ENCODE measurements at places on chromosomes 3 and 15.
A peak's percentile ranks its signal among the peaks of the same experiment; 100 is the strongest.

GRCh38 chr3:167742338-167742737 is 6.8 kb downstream of the SERPINI1 start:
- no peak for DNase-seq

DNA sequence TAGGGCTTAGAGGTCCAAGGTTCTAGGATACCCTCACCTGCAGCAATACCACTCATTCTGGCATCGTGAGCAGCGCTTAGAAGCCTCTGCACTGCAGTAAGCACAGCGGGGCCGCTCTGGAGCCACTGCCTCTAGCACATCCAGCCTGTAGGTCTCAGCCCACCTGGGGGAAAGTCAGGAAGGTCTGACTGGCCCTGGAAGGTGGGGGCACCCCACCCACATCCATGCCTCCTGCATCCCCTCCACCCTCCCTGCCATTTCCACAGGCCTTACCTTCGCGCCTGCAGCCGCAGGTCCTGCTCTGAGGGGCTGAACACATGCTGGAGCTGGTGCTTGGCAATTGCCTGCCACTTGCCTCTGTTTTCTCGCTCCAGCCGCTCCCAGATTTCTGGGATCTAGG is 901 bp upstream of the RASSF1 start:
- no peak for DNase-seq

GRCh38 chr3:44309500-44309899 is 29.1 kb upstream of the TCAIM start:
- no peak for DNase-seq

GRCh38 chr3:51535146-51536019 is 3.1 kb upstream of the RAD54L2 start:
- DNase-seq, result no peak

DNA sequence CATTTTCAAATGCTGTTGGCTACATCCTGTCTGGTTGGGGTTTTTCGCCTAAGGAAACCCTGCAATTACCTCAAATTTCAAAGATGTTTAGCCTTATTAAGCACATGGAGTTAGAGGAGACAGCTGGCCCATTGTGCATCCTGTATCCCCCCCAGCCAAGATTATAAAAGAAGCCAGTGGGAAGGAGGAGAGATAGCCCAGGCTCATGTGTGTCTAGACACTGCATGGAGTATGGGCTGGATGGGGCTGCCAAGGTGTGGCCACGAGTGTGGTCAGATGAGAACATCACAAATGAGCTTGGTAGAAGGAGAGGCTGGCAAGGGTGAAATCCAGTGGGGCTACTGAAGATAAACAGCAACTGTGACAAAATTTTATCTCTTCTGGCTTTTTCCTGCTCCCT is 270.0 kb upstream of the TBC1D5 start:
- DNase-seq, result no peak

DNA sequence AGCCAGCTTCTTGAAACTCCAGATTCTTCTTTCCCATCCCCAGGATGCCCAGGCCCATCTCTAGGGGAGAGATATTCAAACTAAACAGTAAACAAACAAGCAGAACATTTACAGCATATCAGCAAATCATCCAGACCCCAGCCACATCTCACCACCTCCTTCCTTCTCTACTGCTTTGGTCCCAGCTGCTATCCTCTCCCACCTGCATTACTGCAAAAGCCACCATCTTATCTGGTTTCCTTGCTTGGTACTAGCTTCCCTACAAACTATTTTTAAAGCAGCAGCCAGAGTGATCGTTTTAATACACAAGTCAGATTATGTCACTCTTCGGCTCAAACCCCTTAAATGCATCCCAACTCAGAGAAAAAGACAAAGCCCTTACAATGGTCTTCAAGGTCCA is 4.8 kb downstream of the LYSMD2 start:
- DNase-seq, result no peak

- peak; percentile 61 for DNase-seq
These were observed 80.2 kb downstream of the ZNF280D start for GRCh38 chr15:56653107-56653506.

GRCh38 chr15:68370768-68371151 is 61.2 kb downstream of the ITGA11 start:
- DNase-seq, result no peak

- DNase-seq, result no peak
These were observed 1270.8 kb downstream of the ROBO1 start for GRCh38 chr3:78497021-78497420.

GRCh38 chr3:129330409-129330808 is 51.7 kb downstream of the HMCES start:
- DNase-seq, result no peak

GRCh38 chr3:184765730-184766074 is 46.3 kb upstream of the VPS8 start:
- DNase-seq, result no peak

GRCh38 chr3:9695345-9695744 is 8.3 kb upstream of the CPNE9 start:
- no peak for DNase-seq

DNA sequence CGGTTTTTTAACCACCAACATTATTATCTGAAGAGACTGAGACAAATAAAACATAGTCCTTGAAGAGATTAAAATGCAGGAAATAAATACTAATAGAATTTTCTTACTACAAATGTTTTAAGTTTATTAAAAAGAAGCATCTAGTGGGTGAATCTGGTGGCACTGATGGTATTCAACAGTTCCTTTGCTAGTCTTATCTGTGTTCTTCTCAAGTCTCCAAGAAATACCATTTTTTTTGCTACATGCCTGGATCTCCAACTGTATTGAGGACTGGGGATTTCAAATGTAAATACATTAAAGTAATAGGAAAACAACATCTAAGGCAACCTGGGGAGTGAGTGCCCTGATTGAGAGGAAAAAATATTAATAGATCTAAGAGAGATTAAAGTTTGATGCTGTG is 21.9 kb downstream of the THOC7 start:
- DNase-seq, result no peak

DNA sequence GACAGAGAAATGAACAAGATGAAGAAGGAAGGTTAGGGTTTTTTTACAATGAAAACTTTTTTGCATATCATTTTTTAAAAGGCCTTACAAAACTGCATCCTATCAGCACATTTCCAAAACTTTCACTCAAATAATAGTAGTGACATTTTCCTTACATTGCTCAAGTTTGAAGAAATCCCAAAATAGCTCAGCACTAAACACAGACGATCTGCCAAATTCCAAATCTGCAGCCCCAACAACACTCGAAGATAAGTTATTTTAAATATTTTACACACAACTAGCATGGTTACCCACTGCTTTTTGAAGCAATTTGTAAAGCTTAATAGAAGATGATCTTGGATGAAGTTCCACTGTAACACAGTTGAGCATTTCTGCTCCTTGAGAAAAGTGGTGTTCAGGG is 535.6 kb upstream of the ALCAM start:
- DNase-seq, result no peak

DNA sequence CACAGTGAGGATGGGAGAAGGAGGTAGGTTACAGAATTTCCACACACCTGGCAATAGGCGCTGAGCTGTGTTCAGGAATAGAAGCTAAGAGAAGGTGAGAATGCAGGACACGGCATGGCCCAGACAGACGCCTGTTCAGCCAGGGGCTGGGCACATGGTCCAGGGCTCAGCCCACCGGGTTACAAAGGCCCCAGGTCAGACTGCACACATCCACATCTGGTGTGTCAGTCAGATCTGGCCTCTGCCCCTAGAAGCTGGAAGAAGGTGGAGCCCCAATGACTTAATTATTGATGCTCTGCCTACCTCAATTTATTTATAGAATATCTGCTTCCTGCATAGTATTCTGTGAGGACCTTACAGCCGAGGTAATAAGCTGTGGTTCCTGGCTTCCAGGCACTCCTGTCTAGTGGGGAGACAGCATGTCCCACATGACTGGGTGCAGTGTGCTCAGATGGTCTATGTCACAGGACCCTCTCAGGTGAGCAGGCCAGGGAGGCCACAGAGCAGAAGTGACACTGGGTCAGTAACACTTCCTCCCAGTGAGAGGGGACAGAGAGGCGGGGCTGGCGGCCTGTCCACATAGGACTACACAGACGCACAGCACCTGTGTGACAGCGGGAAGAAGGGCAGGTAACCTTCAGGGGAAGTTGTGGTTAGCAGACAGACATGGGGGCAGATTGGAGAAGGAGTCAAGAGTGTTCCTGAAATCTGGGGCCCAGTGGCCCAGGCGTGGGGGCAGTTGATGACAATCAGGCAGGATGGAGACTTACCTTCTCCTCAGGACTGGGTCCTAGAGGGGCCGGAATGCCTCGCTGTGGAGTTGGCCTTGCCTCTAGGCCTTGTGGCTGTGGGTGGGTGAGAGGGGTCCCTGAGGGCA is 38.6 kb upstream of the PLXNA1 start:
- DNase-seq, result no peak

DNA sequence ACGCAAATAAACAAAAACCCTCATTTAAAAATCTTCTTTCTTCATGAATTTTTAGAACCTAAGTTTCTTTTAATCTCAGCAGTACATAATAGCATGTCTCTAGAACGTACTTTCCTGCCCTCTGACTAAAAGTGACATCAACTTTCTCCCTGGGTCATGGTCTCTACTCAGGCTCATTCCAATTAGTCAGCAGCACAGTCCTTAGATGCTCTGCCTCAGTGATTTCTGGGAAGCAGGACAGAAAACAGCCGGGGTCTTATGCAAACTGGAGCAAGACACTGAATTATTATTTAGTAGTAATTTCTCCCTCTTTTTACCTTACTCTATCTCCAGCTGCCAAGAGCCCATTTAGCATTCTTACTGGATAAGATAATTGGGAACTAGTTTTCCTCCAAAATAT is 365.2 kb downstream of the TUSC7 start:
- peak; percentile 18 for DNase-seq

GRCh38 chr3:141237701-141238521 is 6.3 kb downstream of the PXYLP1 start:
- no peak for DNase-seq

GRCh38 chr3:45462522-45463265 is 74.3 kb downstream of the LARS2 start:
- DNase-seq, result no peak

- DNase-seq, result no peak
These were observed 94.0 kb downstream of the CYP19A1 start for GRCh38 chr15:51244423-51244869.

GRCh38 chr3:120350401-120350941 is 1.3 kb upstream of the LRRC58 start:
- DNase-seq, result peak; percentile 47

- no peak for DNase-seq
These were observed 110.1 kb downstream of the SUCNR1 start for GRCh38 chr3:151983538-151983937.

DNA sequence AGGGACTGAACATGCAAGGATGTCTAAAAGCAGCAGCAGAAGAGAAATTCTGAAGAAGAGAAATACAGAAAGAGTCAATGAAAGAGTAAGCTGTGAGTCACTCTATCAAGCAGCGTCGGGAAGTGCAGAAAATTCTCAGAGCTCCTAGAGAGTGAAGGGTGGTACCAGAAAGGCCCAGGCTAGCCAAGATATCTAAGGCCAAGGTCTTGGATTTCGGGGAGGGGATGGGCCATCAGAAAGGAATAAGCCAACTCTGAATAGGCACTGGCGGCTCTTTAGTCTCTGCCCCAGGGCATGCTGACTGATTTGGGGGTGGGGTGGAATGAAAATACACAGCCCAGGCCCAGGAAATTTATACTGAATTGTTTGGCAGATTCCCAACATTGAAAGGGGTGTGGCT is 70.8 kb downstream of the GPR156 start:
- peak; percentile 13 for DNase-seq

DNA sequence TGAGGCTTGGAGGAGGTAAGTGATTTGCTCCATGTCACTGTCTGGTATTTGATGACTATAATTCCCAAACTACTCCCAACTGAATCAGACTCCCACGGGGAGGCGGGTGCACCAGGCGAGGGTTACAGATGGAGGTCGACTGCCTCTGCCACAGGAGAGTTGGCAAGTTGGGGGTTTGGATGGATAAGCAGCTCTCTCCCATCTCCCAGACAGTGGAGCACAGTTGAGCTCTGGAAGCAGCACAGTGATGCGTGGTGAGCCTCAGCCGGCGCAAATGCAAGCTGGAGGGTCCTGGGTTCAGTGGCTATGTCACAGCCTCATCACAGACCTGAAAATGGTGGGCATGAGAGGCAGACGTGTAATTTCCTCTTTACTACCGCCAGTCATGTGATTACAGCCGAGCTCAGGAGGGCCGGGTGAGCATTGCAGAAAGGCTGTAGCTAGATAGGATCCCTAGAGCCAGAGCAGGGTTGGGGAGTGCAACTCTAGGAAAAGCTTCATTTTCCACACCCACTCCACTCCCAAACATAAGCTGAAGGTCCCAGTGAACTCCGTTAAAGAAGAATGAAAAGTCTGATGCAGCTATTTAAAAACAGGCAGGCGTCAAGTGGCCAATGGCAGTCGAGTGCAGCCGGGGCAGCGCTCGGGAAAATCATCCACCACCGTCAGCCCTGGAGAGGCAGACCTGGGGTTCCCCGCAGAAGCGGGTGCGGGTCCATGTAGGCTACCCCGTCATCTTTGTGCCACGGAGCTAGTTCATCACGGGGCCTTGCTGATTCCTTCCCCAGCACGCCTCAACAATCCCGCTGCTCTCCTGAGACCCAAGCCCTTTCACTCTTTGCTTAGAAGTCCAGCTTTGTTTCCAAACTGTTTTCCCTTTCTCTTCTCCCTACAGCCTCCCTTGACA is 33.3 kb upstream of the VPS8 start:
- DNase-seq, result no peak

- no peak for DNase-seq
These were observed 22.3 kb downstream of the PLXNB1 start for GRCh38 chr3:48407542-48408099.

DNA sequence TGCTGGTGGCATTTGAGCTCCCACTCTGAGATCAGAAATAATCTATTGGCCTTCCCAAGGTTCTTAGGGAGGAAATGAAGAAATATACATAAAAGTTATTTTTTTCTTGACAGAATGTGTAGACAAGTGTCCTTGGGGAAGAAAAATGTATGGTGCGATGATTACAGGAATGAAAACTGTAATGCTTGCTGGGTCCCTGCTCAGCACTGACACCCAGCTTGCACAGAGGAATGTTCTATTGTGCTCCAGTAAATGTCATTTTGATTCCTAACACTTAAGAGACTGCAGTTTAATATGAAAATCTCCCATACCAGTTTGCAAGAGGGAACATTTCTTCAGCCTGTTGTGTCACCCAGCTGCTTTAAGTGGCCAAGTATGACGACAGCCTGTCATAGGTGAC is 271.3 kb upstream of the TPM1 start:
- DNase-seq, result no peak

GRCh38 chr3:196232154-196232881 is 16.0 kb downstream of the SLC51A start:
- no peak for DNase-seq

- no peak for DNase-seq
These were observed 566.6 kb downstream of the GOLGA6L6 start for GRCh38 chr15:19974998-19975397.

DNA sequence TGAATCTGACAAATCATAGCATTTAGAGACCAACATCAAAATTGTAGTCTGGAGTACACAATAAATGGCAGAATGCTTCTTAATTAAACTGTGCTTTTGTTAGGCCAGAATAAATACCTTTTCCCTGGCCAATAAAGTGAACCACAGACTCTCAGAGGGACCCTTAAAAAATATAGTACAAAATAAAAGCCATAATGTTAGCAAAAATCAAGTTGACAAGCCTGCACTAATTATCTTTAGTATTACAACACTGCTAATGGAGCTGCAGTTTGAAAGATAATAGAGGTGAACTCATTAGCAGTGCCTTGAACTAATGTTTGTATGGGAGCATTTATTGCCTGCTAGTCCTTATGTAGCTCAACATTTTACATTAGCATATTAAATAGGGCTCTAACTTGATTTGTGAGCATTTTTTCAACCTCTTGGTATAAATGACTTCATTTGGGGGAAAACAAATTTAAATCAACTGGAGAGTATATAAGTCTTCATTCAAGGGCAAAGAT is 801.3 kb downstream of the EPHA3 start:
- no peak for DNase-seq
